ENCODE measurements at places on chromosomes 1 and 21.

GRCh38 chr1:17731460-17731859 is 23.7 kb upstream of the ACTL8 start:
- ATAC-seq, result no peak

DNA sequence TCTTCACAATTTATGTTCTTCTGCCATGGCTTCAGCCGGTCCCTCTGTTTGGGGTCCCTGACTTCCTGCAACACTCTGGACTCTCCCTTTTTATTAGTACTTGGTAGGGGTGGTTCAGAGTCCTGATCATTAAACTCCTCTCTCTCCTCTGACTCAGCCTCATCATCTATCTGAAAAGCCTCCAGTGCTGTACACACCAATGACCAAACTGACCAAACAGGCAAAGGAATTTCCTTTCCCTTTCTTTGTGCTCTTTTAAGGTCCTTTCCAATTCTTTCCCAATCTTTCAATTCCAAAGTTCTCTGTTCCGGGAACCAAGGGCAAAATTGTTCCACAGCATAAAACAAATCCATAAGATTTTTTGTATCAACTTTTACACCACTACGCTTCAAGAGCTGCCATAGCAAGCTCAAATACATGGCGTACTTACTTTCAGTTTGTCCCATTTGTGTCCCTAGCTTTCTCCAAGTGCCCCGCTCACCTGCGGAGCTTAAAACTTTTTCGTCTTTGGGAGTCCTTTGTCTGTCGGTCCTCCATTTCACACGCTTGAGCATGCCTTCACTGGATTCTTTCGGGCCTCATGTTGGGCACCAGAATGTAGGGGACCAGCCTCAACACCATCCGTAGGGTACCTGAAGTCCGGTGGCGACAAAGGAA is 9.6 kb downstream of the DAP3 start:
- no peak for ATAC-seq

DNA sequence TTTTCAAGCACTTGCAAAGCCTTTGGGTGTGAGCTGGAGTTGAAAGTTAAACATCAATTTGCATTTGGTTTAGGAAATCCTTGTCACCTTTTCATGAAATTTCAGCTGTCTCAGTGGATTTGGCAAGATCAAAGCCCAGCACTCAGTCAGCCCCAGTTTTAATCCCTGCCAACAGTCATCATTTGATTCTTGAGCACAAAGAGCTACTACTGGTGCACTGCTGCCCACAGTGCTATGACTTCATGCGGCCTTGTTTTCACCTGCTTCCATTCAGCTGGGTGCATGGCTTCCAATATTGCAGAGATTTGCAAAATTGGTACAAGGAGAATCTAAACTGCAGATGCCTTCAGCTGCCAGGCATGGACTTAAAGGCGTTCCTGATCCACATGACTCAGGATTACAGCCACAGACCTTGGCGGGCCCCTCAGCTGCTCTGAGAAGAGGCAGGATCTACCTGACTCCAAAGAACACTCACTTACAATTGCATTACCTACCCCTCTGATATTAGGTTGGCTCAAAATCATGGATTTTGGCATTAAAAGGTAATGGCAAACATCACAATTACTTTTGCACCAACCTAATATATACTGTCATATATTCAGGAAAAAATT is 259.1 kb downstream of the DSCAM start:
- ATAC-seq, result no peak

- ATAC-seq, result no peak
Measured at GRCh38 chr1:41038110-41038509, 16.6 kb upstream of the SLFNL1 start.

- no peak for ATAC-seq
Measured at GRCh38 chr1:59041646-59042277, 255.1 kb upstream of the FGGY start.

- ATAC-seq, result no peak
Measured at GRCh38 chr1:226581650-226582330, 33.2 kb downstream of the STUM start.

DNA sequence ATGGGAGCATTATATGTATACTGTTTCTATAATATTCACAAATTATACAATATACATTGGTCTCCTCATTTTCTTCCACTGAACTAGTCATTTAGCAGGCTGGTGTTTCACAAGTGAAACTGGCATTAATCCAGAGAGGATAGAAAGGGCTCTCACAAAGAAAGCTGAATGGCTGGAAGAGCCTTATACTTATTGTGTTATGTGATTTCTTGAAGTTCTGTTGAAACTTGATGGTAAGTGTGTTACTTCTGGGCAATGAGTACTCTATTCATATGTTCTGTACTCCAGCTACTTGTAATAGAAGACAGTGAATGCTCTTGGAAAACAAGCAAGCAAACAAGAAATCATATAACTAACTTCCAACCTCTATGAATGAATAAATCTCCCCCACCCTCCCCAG is 14.9 kb downstream of the STX12 start:
- peak; percentile 47 for ATAC-seq

GRCh38 chr1:9559673-9560072 is 20.4 kb downstream of the SLC25A33 start:
- ATAC-seq, result no peak

GRCh38 chr1:187509091-187509490 is 680.3 kb downstream of the PLA2G4A start:
- no peak for ATAC-seq

DNA sequence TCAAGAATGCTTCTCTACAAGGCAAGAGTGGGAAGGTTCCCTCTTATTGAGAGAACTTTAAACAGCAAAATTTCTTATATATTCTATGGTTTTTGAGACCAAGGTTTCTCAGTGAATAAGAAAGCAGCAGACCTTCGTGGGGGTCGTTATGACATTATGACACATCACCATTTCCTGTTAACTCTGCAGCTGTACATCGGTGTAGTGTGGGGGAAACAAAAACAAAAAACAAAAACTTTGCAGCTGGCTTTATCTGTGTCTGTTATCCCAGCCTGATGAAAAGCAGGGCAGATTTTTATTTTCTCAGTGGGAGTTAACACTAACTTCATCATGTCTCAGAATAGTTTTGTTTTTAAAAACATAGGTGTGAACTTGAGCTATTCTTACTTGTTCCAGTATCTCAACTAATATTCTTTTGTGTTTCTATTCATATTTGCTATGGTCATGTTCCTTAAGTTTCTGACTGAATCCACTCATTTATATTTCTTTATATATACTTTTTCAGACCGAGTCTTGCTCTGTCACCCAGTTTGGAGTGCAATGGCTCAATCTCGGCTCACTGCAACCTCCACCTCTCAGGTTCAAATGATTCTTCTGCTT is 2.1 kb downstream of the SDE2 start:
- no peak for ATAC-seq

DNA sequence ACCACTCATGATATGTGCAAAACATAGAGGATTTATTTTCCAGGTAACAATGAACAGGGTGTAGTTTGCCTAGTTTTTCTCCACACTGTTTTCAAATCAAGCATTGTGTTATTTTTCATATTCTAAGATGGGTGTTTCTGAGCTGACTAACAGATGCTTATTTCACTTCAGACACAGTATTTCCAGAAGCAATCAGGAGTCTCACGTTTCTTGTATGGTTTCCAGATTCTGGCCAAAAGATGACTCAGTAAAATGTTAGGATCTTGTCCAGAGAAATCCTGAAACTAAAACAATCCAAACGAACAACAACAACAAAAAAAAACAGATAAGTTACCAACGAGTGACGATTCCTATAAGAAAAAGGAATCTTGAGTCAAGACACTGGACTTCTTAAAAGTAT is 5.3 kb downstream of the UTS2 start:
- ATAC-seq, result no peak

- ATAC-seq, result no peak
Measured at GRCh38 chr1:196070940-196071339, 537.3 kb downstream of the KCNT2 start.

DNA sequence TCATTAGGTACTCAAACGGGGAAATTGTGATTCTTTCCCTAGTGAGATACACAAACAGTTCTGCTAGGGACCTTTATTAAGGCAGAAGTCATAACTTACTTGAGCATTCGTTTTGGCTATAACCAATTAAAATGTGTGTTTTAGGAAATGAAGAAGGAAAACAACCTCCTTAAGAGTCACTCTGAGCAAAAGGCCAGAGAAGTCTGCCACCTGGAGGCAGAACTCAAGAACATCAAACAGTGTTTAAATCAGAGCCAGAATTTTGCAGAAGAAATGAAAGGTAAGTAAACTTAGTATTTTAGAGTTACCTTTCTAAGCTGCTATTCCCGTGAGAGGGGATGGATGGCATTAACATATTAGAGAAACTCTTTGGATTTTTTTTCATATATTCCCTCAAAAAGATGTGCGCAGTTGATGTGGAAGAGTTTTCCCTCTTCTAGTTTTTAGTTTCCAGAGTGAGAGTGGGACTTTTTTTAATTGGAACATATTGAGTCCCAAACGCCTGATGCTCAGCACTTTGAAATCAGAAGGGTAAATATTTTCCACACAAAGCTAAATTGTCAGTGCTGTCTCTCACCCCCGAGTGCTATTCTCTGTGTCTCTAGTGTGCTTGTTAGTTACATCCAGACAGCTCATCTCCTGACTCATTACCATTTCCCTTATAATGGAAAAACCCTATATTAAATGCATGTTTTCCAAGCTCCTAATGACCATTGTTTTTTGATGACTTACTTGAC is 34.9 kb downstream of the CENPF start:
- no peak for ATAC-seq

- ATAC-seq, result no peak
Measured at GRCh38 chr1:45923343-45923742, 119.9 kb downstream of the MAST2 start.

DNA sequence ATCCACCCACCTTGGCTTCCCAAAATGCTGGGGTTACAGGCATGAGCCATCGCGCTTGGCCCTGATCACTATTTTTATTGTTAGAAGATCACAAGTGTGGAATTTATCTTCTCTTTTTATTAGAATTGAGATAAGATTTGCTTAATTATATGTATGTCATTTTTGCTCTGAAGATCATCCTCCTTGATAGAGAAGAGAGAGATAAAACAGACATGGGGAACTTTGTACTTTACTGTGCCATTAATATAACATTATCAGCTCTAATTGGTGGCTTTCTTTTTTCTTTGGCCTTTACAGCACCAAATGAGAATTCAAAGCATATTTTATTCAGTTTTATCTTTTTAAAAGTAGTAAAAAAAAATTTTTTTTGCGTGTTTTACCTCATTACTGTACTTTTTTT is 46.8 kb downstream of the SCP2 start:
- ATAC-seq, result no peak

DNA sequence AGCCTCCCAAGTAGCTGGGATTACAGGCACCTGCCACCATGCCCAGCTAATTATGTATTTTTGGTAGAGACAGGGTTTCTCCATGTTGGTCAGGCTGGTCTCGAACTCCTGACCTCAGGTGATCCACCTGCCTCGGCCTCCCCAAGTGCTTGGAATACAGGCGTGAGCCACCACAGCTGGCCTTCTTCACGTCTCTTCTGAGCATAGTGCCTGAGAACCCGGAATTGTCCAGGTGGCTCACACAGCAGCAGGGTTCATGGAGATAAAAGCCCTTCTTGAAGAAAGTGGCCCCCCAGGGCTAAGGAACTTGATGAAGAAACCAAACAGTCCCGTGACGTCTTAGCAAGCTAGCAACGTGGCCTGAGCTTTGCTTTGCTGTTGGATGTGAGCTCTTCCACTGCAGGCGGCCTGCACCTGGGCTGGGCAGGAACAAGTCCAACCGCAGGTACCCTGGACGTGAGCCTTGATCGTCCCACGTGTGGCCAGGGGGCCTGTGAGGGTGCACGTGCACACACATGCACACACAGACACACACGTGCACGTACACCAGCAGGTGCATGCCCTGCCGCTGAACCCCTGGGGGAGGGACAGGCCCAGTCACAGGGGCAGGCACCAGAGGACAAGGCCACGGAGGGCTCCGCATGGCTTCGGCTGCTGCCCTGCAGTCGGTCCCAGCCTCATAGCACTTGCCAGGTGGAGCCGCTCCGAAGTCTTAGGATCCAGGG is 23.4 kb upstream of the TRAPPC10 start:
- no peak for ATAC-seq

All from esophagus mucosa (tissue), 1 donor.